Stimulated activated CD4-positive, alpha-beta T cell treated with anti-CD3 and anti-CD28 coated beads, Interleukin-12 subunit alpha, Interleukin-12 subunit beta, amount 100 ng/mL, for 4 hours (primary cell): ENCODE measurements at places on chromosomes 2 and 18.

DNA sequence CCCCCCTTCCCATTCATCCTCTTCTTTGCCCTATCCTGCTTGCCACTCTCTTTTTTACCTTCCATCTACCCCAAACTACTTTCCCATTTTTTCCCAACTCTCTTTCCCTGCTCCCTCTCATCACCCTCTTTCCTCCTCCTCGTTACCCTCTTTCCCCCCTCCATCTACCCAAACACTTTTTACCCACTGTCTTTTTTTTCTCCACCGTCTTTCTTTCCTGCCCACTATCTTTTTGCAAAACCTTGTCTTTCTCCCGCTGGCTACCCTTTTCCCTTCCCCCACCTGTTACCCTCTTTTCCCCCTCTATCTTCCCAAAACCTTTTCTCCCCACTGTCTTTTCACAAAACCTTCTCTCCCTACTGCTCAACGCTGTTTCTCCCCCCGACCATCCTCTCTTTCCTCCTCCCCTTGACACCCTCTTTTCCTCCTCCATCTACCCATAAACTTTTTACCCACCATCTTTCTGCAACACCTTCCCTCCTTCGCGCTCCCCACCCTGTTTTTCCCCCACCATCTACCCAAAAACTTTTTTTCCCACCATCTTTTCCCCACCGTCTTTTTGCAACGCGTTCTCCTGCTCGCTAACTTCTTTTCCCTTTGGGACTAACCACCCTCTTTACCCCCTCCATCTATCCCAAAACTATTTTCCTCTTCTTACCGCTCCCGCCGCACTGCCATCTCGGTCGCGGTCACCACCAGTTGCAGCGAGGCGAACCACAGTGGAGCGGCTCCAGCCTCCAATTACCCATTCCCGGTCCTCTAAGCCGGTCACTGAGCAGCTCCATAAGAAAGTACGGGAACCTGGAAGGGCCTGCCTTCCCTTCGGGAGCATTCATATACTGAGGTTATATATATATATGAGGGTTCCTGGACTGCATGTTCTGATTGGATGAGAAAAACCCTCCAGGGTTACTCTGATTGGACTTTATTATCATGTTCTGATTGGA lies 15.0 kb downstream of the CCDC74A start:
- no peak for DNase-seq

- DNase-seq, result no peak
Observed at GRCh38 chr2:239322416-239323086, 78.3 kb downstream of the HDAC4 start.

- no peak for DNase-seq
Observed at GRCh38 chr2:207499114-207499513, 30.6 kb upstream of the CREB1 start.

DNA sequence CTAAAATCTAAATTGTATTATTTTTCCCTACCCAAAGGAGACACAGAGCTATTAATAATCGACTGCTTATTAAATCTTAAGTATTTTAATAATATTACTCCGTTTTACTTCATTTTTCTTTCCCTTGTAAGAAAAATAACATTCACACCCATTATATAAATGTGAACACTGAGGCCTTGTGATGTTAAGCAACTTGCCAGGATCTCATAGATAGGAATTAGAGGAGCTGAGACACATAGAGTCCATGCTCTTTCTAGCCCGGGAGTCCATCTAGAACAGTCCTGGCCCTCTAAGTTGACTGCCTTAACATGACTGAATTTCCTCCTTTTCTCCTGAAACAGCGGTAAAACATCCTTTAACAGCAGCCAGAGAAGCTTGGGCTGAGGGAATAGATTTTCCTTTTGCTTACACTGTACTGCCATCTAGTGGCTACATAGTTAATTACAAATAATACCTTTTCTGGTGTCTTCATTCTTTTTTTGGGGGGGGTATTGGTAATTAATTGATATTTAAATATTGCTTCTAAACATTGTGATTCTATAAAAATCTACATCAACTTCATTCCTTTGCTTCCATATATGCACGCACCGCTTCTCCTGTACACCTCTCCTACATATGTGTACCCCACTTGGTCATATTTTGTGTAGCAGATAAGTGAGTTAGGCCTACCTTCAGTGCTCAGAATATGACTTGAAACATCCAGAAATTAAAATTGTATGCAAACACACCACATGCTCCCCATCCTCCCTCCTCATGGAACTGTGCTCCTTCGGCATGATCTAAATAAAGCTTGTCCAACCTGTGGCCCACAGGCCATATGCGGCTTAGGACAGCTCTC lies 125.8 kb upstream of the HNMT start:
- no peak for DNase-seq

GRCh38 chr2:37325625-37326071 lies 1.0 kb upstream of the PRKD3 start:
- no peak for DNase-seq

- DNase-seq, result no peak
Observed at GRCh38 chr2:203030991-203031390, 16.3 kb downstream of the NBEAL1 start.

DNA sequence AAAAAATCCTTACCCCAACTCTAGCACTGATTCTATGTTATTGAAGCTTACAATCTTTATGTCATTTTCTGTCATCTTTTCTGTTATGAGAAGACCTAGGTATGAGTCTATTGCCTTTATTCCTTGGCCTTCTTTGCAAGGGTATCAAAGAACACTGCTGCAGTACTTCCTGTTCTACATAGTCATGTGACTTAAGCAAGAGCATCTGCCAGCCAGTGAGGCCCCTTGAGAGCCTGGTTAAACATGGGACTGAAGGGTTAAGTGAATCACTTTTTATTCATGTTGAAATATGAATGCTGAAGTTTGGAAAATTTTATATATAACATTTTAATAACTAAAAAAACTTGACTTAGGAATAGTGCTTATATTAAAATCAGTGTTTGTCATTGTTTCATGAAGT lies 844 bp upstream of the CPS1 start:
- no peak for DNase-seq

GRCh38 chr18:79356435-79356834 lies 39.3 kb upstream of the NFATC1 start:
- DNase-seq, result no peak

- no peak for DNase-seq
Observed at GRCh38 chr2:169082995-169083394, 13.6 kb downstream of the DHRS9 start.

DNA sequence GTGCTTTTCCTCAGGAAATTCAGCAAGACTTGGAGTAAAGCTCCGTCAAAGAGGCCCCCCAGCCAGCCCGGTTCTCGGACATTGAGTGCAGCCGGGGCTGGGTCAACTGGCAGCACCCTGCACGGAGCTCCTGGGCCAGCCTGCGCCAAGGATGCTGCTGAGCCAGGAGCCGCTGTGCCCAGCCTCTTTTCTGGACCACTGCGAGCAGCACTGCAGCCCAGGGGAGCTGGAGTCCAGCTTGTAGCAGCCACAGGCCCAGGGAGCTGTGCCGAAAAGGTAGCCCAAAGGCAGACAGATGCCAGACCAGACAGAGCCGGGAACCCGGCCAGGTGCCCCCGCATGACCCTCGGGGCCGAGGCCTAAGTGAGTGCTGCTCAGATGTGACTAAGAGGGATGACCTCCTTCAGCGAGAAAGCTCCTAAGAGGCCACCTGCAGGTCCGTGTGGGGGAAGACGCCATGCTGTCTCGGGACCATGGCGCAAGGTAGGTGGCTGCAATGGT lies 7.3 kb downstream of the CLHC1 start:
- DNase-seq, result no peak

GRCh38 chr2:217756375-217757107 lies 246.3 kb downstream of the TNS1 start:
- peak; percentile 73 for DNase-seq

DNA sequence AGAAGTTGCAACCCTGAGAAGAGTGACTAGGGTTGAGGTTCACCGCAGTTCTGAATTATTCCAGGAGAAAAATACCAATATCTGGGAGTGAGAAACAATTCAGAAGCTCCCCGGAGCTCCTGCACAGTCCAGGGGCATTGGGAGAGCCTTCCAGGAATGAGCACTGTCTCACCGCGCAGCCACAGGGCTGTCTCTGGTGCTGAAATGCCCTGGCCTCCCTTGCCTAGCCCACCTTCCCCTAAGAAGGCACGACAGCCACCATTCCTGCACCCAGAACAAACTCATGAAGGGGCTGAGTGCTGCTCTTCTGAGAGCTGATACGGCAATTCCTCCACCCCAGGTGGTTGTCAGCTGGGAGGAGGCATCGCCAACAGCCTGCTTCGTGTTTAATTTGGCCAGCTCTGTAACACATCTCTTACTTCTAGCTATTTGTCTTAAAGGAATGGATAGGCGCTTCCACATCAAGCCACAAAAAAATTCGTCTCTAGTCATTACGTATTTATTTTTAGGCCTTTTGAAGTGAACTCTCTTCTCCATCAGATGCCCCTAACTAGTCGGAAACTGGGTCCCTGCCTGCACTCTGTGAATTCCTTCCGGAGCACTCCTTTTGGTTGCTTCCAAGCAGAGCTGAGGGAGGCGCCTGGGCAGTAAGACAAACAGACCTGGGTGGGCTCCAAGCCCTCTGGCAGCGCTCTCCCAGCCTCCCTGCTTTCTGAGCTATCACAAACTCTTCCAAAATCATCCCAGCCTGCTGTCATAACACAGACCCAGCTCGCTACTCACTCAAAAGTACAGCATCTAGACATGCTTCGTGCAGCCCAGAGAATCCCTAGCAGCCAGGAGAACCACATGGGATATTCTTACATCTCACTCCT lies 120.5 kb upstream of the CCDC68 start:
- DNase-seq, result no peak

- no peak for DNase-seq
Observed at GRCh38 chr2:24132543-24132942, 9.3 kb downstream of the FAM228B start.

GRCh38 chr2:40240070-40240469 lies 211.8 kb downstream of the SLC8A1 start:
- DNase-seq, result no peak

DNA sequence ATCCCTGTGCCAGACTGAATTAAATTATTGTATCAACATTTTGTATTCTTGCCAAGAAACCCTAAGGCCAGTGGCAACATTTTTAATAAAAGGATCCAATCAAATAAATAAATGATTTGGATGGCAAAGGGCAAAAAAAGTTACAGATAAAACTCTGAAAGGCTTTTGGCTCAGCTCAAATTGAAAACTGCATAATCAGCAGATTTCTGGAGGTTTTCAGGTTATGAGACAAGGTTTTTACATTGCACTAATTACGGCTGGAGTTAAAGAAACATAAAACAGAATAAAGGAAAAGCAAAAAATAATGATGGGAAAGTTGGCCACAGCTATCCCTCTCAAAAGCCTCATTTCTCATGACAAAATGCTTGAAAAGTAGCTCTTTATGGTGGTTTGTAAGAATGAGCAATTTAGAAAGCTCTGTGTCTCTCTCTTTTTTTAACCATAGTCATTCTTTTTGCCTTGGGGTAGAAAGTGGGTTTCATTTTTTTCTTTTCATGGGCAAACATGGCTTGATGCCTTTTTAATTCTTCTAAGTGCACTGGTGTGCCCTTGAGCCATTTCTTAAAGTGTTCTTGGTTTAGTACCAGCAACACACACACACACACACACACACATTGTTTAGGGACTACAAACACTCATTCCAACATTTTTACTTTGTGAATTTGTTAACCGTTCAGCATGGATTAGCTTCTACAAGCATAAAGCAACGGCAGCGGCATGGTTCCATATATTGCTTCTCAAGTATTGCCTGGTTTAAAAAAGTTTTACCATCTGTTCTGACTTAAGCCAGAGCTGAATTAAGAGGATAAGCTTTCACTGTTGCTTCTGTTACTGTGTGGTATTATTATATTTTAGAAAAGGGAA lies 747.1 kb upstream of the FSHR start:
- DNase-seq, result no peak

DNA sequence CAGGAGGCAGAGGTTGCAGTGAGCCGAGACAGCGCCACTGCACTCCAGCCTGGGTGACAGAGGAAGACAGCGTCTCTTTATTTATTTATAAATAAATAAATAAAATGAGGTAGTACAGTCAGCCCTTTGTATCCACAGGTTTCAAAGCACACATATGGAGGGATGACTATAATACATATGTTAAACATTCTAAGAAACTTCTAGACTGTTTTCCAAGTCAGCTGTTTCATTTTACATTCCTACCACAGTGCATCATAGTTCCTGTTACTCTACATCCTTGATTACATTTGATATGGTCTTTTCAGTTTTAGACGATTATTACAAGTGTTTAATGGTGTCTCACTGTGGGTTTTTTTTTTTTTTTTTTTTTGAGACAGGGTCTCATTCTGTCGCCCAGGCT lies 157.6 kb downstream of the ATAD2B start:
- no peak for DNase-seq

- no peak for DNase-seq
Observed at GRCh38 chr2:195411219-195411687, 245.8 kb upstream of the SLC39A10 start.

DNA sequence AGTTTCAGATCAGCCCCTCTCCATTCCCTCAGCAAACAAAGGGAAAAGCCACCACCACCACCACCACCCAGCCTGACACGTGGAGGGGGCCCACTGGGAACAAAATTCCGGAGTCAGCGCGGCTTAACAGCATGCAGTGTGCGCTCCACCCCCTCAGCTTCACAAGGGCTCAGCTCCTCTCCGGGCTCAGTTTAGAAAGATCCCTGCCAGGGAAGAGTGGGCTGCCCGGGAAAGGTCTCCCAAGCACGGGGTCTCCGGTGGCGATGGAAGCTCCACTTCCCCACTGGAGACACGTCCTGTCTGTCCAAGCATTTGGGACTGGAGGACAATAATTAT lies 55.7 kb downstream of the SNORC start:
- DNase-seq, result no peak

DNA sequence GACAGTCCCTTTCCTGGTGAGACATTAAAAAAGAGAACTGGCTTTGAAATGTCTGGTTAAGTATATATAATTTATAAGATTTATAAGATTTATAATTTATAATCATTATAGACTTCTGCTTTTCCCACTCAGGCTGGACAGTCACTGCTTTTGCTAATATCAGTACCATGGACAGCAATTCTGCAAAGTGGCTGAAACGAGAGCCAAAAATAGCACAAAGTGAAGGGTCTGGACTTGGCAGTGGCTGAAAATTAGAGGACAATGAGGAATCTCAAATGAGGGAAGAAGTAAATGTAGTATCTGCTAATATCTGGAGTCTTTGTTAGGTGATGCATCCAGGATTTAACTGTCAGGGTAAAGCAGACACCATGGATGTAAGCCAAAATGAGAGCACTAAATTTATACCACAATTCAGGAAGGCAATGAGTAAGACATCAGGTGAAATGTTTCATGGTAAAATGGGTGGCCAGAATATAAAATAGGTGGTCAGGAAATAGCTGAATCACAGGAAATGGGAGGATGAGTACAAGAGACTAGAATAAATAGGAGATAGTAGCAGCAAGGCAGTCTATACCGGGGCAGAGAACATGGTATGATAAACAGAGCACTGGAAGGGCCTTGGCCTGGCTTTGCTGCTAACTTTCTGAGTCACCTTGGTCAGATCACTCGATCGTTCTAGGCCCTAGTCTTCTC lies 39.6 kb upstream of the BOD1L2 start:
- no peak for DNase-seq

DNA sequence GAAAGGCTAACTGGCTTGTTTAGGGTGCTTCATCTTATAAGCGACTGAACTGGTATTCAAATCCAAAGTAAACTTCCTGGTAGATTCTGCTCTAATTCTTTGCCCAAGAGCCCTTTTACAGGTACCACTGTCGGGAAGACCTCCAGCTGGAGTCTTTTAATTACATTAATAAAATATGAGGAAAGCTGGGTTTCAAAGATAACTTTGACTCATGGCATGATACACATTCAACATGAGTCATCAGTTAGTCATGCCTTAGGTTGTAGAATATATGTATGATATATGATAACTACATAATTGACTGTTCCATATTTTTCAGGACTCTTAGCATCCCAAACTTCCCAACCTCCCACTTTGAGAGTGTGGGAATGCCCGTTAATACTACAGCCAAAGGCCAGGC lies 32.3 kb downstream of the ZCCHC2 start:
- DNase-seq, result no peak

- DNase-seq, result peak; percentile 50
Observed at GRCh38 chr2:12456293-12457106, 260.2 kb upstream of the TRIB2 start.
